T47D (cell line): ENCODE measurements at places on chromosomes 13 and 19.

- no peak for DNase-seq
Measured at GRCh38 chr13:98143601-98144026, 720 bp downstream of the FARP1 start.

GRCh38 chr19:43692877-43693276 is 22.9 kb upstream of the PLAUR start:
- DNase-seq, result no peak

DNA sequence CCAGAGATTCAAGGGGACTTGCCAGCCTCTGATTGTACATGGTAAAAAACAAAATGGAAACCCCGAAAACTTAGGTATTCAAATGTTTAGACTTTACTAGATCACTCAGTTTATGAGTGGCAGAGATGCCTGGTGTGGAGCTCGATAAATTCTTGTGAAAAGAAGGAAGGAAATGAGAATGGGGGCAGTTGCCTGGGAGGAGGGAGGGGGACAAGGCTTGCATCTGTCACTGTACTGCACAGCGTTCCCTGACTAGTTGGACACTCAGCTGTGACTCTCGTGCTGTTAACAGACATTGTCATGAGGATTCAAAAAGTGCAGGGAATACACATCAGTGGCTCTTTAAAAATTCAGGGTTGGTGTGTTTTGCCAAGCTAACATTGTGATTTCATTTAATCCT is 232.9 kb downstream of the ZIC5 start:
- no peak for DNase-seq

DNA sequence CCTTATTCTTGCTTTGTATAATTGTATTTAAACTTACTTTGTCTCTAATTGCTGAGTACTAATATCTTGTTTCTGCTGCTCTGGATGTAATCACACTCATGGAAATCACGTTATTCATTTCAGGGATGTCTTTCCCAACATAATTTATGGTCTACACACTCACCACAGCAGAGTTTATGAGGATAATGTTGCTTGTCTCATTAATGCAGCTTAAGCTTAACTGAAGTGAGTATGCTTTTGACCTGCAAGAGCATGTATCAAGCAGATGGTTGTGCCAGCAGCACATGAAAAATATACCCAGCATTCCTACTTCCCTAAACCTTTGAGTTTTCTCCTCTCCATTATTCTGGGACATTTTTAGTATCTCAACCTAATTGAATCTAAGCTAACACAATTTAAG is 1080.9 kb downstream of the SLITRK5 start:
- DNase-seq, result no peak

- DNase-seq, result no peak
Measured at GRCh38 chr19:45424191-45425058, 708 bp upstream of the ERCC1 start.

GRCh38 chr13:27170516-27171243 is 931 bp downstream of the USP12 start:
- peak; percentile 19 for DNase-seq

- DNase-seq, result no peak
Measured at GRCh38 chr19:12555456-12555930, 4.2 kb upstream of the ZNF564 start.

DNA sequence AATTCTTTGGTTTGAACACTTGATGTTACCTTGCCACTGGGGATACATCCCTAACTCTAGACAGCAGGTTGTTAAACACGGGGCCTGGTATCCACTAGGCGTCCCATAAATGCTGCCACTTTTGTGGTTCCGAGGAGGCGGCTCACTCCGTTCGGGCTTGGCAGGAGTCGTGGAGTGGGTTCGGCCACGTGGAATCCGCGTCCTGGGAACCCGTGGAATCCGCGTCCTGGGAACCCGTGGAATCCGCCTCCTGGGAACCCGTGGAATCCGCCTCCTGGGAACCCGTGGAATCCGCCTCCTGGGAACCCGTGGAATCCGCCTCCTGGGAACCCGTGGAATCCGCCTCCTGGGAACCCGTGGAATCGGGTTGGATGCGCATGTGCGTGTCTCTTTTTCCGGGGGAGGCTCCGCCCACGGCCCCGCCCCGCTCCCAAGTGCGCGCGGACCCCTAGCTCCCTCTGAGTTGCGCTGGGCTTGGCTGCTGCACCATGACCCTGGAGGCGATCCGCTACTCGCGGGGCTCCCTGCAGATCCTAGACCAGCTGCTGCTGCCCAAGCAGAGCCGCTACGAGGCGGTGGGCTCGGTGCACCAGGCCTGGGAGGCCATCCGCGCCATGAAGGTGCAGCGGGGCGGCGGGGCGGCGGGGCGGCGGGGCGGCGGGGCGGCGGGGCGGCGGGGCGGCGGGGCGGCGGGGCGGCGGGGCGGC is at the start of gene MRI1:
Gene MRI1 (plus strand): TSS at position 422 of the 707 bp plus-strand sequence. CDS start 67 bp downstream, at position 489.
- peak; percentile 78 for DNase-seq

GRCh38 chr19:10211691-10212090 is 16.9 kb upstream of the DNMT1 start:
- no peak for DNase-seq

DNA sequence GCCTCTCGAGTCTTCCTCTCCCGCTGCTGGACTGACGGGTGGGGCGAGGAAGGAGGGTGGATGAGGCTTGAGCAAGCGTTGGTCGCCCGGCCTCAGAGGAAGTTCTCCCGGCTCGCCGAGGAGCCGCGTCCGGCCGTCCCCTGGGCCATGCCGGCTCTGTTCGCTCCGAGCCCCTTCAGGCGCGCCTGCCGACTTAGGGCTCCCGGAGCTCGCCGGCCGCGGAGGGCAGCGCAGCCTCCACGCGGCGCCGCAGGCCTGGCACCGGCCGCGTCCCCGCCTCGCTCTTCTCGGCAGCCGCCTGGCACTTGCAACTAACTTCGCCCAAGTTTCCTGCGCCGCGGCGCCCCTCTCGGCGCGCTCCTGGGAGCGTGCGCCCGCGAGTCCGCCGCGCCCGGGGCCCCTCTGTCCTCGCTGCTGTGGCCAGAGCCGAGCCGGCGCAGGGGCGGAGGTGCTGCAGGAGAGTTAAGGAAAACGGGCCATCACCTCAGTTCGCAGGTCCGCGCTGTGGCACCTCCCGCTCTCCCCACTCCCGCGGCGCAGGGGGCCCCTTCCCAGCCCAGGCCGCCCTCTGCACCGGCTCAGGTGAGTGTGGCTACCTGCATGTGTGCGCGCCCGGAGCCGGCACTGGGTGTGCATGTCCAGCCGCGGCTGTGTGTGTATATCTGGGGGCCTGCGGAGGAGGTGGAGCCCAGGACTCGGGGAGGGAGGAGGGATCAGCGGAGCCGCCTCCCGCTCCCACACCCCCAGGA is 641 bp upstream of the SOX21 start:
- DNase-seq, result peak; percentile 25

GRCh38 chr19:15187026-15188007 is 13.5 kb downstream of the NOTCH3 start:
- DNase-seq, result peak; percentile 43

GRCh38 chr13:64471916-64472315 is 2758.2 kb downstream of the PCDH9 start:
- peak; percentile 54 for DNase-seq

DNA sequence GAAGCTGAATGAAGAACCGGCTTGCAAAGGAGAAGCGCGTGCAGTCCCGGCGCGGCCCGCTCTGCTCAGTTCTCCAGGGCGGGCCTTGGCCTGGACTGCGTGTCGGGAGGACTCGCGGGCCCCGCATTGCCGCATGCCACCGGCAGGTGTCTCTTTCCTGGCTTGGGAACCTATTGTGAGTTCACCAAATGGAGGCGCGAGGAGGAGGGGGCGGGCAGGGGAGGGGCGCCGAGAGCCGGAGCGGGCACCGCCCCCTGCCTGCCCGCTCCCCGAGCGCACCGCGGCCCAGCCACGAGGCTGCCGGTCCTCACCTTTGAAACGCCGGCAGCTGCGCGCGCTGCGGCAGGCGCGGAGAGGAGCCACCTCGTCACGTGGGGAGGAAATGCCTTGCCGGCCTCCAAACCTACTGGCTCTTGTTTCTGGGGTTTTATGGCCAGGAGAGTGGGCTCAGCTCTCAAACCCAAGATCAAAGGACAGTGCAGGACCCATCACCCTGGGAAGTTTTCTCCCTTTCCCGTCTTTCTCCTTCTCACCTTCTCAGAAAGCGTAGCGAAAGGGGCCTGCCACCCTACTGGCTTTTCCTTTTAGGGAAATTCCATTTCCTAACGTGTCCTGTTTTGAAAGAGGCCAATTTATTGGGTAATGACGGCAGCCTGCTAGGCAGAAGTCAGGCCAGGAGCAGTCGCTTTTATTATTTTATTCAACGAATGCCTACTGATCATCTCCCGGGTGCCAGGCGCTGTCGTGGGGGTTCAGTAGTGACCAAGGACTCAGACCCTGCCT is 13.8 kb upstream of the UBE2L5 start:
- peak; percentile 33 for DNase-seq

DNA sequence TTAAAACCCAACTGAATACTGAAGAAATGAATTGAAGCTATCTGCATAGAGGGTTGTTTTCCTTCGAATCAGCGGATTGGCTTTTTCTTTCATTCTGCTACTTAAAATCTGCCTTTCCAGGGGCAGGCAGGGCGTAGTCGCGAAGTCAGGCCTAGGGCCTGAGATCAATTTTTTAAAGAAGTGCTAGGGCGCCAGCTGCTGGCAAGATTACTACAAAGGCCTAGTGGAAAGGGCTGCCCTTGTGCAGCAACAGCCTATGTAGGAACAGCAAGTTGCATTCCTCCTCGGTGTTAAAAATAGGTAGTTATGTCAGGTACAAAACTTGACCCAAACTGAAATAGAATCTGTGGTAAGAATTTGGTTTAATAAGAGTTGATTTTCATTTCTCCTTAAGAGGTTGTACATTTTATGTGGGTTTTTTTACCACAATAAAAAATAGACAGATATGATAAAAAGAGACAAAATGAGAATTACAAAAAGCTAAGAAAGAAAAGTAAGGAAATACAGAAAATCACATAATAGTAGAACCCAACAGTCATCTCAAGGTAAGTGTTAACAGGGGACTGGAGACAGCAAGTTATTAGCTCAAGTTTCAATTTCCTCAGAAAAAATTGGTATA is 9.5 kb upstream of the URAD start:
- DNase-seq, result no peak

DNA sequence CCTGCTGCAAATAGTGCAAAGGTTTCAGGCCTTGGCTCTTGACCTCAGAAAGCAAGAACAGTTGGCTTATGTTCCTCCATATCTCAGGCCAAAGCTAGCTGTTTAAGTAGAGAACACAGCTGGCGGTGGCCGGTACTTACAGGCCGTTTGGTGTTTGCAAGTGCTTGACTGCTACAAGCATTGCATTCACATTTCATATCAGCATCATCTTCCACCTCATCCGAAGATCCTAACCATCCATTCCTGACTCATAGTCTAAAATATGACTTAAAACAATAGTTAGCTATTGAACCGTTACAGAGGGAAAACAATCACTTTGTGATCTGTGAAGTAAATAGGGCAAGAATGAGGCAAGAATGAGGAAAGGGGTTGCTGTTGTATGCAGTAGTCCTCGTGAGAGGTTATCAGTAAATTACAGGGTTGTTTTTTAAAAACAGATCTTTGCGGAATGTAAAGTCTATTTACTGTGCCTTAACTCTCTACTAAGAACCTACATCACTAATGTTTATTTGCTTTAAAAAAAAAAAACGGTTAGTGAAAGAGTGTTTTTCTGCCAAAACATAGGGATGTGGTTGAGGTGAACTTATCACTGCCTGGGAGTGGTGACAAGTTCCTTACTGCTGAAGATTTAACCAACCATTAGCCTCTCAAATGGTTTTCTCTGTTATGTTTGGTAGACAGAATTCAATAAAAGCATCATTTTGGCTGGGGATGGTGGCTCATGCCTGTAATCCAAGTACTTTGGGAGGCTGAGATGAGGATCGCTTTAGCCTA is 21.6 kb upstream of the WDR88 start:
- DNase-seq, result no peak

DNA sequence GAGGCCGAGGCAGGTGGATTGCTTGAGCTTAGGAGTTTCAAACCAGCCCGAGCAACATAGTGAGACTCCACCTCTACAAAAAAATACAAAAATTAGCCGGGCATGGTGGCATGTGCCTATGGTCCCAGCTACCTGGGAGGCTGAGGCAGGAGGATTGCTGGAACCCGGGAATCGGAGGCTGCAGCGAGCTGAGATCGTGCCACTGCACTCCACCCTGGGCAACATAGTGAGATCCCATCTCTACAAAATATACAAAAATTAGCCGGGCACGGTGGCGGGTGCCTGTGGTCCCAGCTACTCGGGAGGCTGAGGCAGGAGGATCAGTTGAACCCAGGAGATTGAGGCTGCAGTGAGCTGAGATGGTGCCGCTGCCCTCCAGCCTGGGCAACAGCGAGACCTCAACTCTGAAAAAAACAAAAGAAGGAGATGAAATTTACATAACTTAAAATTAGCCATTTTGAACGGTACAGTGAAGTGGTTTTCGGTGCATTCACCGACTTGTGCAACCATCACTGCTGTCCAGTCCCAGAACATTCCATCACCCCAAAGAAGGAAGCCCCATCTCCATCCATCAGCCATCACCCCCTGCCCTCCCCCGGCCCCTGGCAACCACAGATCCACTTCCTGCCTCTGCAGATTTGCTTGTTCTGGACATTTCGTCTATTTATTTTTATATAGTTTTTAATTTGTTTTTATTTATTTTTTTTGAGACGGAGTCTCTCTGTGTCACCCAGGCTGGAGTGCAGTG is 1.6 kb upstream of the AZU1 start:
- no peak for DNase-seq

- no peak for DNase-seq
Measured at GRCh38 chr13:90950160-90950559, 397.3 kb upstream of the MIR17HG start.

DNA sequence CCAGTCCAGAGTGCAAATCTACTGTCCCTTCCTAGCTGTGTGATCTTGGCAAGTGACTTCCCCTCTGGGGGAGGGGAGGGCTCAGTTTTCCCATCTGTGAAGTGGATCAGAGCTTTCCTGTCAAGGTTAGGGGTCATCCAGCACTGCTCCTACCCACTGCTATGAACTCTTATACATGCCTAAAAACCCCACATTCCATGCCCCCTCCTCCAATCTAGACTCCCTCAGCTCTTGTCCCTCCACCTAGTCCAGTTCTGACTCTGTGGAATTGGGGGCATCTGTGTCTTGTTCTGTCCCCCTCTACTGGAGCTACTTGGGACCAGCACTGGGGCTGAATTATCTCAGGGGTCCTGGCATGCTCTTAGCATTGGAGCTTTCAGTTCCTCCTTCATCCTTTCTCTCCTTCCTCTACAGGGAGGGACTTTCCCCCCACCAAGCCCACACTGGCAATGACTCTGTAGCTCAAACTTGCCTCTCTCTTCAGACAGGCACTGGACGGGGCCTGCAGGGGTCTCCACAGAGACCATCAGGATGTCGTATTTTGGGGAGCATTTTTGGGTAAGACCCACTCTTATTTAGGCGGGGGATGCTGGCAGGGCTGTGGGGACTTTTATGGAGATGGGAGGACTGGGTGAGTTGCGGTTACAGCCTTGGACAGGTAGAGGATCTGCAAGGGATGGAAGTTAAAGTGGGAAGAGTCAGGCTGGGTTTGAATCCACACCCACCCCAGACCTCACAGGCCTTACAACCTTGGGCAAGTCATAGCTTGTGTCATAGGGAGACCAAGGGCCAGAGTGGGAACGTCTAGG is 3.6 kb downstream of the FCHO1 start:
- DNase-seq, result no peak

GRCh38 chr19:4069331-4069959 is 2.7 kb upstream of the ZBTB7A start:
- no peak for DNase-seq

GRCh38 chr19:50921426-50922316 is 10.5 kb upstream of the KLK4 start:
- no peak for DNase-seq
